ENCODE measurements at places on chromosomes 2 and 18. TPM values are rescaled to one million over a fixed set of nuclear protein-coding genes. Genes with fewer than 3 reads are reported as not detected.

Gene FHOD3
- total RNA-seq = 1.1 TPM

Gene ASXL3
- total RNA-seq = 0.59 TPM

Gene NXPH2
- not detected for total RNA-seq

Gene NAT8
- total RNA-seq = not detected

Gene CLEC4F
- total RNA-seq = not detected

Gene DSG1
- total RNA-seq = not detected

Data from subcutaneous preadipocyte (primary cell).